ENCODE measurements at places on chromosomes 7 and 10.
A peak's percentile ranks its signal among the peaks of the same experiment; 100 is the strongest.

DNA sequence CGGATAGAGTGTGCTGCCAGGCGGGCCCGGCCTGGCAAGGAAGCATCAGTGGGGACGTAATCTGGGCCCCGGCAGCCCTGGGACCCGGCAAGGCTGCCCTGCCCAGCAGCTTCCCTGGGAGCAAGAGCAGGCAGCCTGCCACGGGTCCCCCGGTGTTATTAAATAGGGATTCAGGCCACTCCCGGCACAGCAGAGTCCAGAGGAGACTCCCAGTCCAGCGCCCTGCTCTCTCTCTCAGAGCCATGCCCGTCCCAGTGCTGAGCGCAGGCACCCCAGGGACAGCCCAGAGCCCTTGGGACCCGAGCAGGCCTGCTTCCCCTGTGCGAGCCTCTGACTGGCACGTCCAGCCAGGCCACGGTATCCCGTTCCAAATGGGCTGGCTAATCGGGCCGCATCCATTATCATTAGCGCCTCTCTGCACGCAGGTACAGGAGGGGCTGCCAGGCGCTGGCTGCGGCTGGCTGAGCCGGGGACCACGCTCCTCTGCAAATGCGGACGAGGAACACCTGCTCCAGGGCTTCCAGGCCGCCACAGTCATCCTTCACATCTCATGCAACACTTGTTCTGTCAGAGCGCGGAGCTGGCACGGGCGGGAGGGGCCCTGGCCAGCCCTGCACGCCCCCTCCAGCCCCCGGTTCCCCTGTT, 344.2 kb upstream of the MKI67 start:
- H3K4me3 ChIP-seq, result no peak overlapping the region
- DNase-seq, result no peak
- no peaks in the 10 kb centered on the region for H3K27me3 ChIP-seq
- no peaks in the 10 kb centered on the region for H3K36me3 ChIP-seq
- peaks cover 5% of the 10 kb centered on the region for H3K4me1 ChIP-seq

GRCh38 chr7:38903057-38903456, 5.9 kb downstream of the VPS41 start:
- peaks cover 25% of the 10 kb centered on the region for H3K4me1 ChIP-seq
- DNase-seq, result no peak
- H3K36me3 ChIP-seq, result peaks cover 18% of the 10 kb centered on the region
- H3K27ac ChIP-seq, result no peak overlapping the region
- H3K27me3 ChIP-seq, result no peaks in the 10 kb centered on the region
- no peak overlapping the region for H3K4me3 ChIP-seq

DNA sequence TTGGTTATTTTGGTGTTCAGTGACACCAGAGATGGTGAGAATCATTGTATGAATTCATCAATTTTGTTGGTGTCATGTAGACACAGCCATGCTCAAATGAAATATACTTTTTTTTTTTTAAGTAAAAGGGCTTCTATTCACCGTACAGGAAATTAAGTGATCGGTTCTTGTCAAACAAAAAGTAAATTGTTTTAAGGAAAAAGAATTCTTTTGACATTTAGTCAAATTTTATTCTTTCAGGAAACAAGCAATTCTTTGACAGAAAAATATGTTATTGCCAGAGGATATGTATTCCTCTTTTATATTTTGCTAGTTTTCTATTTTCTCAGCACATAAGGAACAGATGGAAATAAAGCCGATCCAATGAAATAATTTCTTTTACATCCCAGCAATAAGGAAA, 551.9 kb downstream of the MAGI2 start:
- H3K27me3 ChIP-seq, result no peaks in the 10 kb centered on the region
- no peak overlapping the region for H3K27ac ChIP-seq
- H3K4me3 ChIP-seq, result no peak overlapping the region
- no peaks in the 10 kb centered on the region for H3K36me3 ChIP-seq
- H3K4me1 ChIP-seq, result peaks cover 28% of the 10 kb centered on the region

- no peak overlapping the region for H3K27ac ChIP-seq
- no peaks in the 10 kb centered on the region for H3K4me1 ChIP-seq
- H3K27me3 ChIP-seq, result peaks cover 3% of the 10 kb centered on the region
- DNase-seq, result no peak
These were observed 11.7 kb upstream of the ETV1 start for GRCh38 chr7:14001139-14001538.

- H3K27ac ChIP-seq, result no peak overlapping the region
- no peak for DNase-seq
- H3K4me1 ChIP-seq, result peaks cover 11% of the 10 kb centered on the region
- H3K4me3 ChIP-seq, result no peak overlapping the region
- H3K27me3 ChIP-seq, result no peaks in the 10 kb centered on the region
These were observed 4.4 kb upstream of the WDR91 start for GRCh38 chr7:135215698-135216097.

- H3K4me1 ChIP-seq, result no peaks in the 10 kb centered on the region
- H3K4me3 ChIP-seq, result no peak overlapping the region
- H3K36me3 ChIP-seq, result no peaks in the 10 kb centered on the region
- H3K27ac ChIP-seq, result no peak overlapping the region
- DNase-seq, result no peak
- H3K27me3 ChIP-seq, result no peaks in the 10 kb centered on the region
These were observed 146.3 kb downstream of the MALRD1 start for GRCh38 chr10:19194866-19195265.

DNA sequence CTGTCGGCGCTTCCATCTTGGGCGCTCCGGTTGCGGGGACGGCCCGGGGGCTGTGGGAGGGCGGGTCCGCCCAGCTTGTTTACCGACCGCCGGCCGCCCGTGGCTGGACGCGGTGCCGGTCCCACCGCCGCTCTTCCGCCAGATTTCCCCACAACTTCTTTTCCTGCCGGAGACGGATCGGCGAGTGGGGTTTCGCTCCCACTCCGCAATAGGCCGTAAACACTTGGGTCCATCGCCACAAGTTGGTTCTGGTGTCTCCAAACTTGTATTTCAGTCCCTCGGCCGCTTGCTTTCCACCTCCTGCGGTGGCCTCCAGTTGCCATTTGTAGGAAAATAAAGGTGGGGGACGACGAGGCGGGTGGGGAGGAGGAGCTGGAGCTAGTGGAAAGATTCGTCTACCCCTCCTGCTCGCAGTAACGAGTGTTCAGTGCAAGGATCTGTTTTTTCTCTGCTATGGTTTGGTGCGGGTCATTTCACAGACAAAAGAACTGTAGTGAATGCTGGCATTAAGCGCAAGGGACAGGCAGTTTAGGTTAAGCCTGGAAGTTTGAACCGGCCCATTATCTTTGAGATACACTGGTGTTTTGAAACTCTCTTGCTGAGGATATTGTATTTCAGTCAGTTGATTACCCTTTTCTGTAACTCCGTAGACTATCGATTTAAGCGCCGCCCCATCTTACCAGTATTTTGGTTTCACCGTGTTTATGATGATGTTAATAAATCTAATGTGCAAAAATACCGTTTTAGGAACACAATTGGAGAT, 24.3 kb upstream of the ZRANB1 start:
- peak overlapping the region; percentile 99 for H3K27ac ChIP-seq
- H3K4me1 ChIP-seq, result peaks cover 40% of the 10 kb centered on the region
- peaks cover 13% of the 10 kb centered on the region for H3K36me3 ChIP-seq
- peak overlapping the region; percentile 97 for H3K4me3 ChIP-seq

- no peaks in the 10 kb centered on the region for H3K4me1 ChIP-seq
- no peak overlapping the region for H3K4me3 ChIP-seq
- H3K27ac ChIP-seq, result no peak overlapping the region
- H3K36me3 ChIP-seq, result no peaks in the 10 kb centered on the region
- DNase-seq, result no peak
These were observed 203.9 kb upstream of the PCLO start for GRCh38 chr7:83366629-83367028.
